ENCODE measurements at places on chromosomes 13 and 19.
A peak's percentile ranks its signal among the peaks of the same experiment; 100 is the strongest.

- DNase-seq = no peak
These were observed 25.1 kb downstream of the CARD8 start for GRCh38 chr19:48230555-48231129.

- no peak for DNase-seq
These were observed 62.3 kb downstream of the KCNC3 start for GRCh38 chr19:50266896-50267295.

GRCh38 chr13:46058268-46058667 lies 5.7 kb upstream of the ZC3H13 start:
- no peak for DNase-seq

DNA sequence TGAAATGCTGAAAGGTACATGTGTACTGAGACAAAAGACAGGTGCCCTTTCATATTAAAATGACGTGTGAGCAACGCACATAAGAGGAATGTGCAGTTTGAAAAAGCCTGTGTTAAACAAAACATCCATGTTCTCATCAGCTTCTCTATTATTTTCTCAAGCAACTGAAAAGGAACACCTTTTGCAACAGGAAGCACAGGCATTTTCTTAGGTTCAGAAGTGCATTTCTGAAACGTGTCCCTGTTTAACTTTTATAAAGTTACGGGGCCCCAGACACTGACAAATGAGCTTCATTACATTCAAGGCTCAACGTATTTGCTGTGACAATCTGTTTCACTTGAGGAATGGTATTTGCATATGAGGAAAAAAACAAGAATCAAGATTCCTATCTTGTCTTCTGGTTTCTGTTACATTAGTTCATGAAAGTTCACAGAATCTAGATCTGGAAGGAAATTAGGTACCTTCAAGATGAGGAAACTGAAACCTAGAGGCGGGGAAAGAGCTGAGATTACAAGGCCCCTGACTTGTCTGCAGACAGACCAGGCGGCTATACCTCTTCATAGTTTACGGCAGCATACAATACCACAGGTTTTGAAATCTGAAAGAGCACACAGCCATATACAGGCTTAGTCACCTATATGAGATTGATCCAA lies 431.7 kb downstream of the KLF12 start:
- no peak for DNase-seq

DNA sequence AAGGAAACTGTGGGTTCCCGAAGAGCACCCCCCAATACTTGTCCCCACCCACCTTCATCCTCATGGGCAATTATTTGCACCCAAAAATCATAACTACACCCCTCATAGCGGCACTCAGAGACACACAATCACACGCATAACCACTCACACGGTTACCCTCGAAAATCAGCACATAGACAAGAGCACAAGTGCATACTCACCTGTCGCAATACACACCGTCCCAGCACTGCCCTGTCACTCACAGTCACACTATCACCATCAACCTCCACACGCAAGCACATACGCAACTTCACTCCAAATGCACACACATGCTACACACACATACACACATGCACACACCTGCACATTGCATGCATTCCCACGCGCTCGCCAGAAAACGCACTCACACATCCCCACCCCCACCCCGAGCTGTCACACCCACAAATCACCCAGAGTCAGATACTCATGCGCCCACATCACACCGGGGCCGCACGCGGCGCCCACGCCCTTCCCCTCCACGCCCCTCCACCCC lies 535 bp downstream of the COL5A3 start:
- no peak for DNase-seq

GRCh38 chr19:20060282-20060681 lies 17.5 kb upstream of the ZNF90 start:
- no peak for DNase-seq

GRCh38 chr19:42288387-42288786 lies 13.5 kb upstream of the PRR19 start:
- no peak for DNase-seq

DNA sequence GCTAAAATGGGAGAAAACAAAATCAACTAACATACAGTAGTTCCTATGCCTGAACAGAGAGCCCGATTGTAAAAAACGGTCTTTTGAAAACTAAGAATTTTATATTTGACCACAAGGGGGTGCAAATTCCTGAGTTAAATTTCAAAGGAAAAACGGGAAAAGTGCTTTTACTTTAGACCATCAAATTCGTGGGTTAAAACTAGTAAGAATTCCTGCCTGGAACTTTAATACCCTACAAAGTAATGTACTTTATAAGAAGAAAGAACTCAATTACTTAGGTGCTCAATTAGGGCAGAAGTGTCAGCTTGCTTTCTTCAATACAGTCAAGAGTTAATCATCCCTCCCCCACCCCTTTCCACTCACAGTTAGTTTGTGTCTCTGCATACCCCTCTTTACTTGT lies 69.8 kb downstream of the KCNRG start:
- DNase-seq = peak; percentile 47

DNA sequence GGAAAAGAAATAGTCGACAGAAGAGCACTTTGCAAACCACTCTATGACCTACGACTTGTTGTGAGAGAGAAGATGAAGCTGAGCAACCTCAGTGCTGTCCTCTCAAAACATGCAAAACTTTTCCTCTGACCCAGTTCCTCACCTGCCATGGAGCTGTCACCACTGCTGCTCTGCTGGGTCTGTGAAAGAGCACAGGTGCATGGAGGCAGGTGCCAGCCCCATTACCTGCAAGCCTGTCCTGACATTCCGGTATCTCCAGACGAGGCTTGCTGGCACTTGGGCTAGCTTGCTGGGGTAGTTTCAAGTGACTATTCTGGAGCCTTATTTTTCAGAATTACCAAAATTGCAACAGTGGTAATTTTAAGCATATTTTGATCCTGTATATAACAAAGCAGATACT lies 49.5 kb upstream of the RFXAP start:
- DNase-seq = no peak

GRCh38 chr19:16537111-16537510 lies 5.1 kb downstream of the CHERP start:
- DNase-seq = no peak

- DNase-seq = no peak
These were observed 5.9 kb downstream of the RTBDN start for GRCh38 chr19:12828494-12828893.

GRCh38 chr19:4455719-4456475 lies 1.7 kb downstream of the UBXN6 start:
- DNase-seq = peak; percentile 84

DNA sequence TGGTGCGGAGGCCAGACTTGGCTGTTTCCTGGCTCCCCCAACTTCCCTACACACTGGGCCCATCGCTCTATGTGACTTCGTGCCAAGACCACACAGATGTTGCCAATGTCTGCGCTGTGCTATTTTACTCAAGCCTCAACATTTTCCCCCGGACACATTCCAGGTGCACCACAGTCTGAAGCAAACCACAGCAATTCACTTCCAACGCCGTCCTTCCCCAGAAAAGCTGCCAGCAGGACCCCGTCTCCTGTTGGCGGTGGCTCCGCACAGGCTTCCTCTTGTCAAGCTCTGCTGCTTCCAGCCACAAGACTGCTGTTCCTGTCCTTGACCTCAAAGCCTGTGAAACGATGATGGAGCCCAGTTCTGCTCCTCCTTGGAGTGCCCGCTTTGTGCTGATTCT lies 100.7 kb downstream of the CRYL1 start:
- no peak for DNase-seq

- DNase-seq = no peak
These were observed 62.4 kb downstream of the MBD3L2B start for GRCh38 chr19:6958791-6959190.

DNA sequence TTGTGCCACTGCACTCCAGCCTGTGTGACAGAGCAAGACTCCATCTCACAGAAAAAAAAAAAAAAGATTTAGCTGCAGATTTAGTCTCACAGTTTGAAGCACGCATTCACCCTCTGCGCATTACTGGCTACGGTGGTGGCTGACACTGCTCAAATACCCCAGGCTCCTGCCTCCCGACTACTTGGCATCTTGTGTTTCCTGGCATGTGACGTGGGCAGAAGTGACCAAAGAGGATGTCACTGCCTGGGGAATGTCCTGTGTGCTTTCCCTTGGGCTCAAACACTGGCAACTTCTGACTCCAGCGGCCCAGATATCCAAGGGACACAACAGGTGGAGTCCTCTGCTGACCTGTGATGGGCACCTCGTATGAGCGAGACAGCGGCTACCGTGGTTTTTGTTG lies 24.7 kb upstream of the EIF3G start:
- no peak for DNase-seq

Measured in IMR-90 (cell line).